Mesendoderm (in vitro differentiated cells): ENCODE measurements at places on chromosomes 16 and 17.
A peak's percentile ranks its signal among the peaks of the same experiment; 100 is the strongest.

GRCh38 chr16:3591436-3591803, 14.2 kb upstream of the NLRC3 start:
- no peak for DNase-seq
- H3K4me3 ChIP-seq: no peak overlapping the region
- no peaks in the 10 kb centered on the region for H3K27me3 ChIP-seq
- no peaks in the 10 kb centered on the region for H3K4me1 ChIP-seq

- DNase-seq: no peak
- H3K4me3 ChIP-seq: no peak overlapping the region
- H3K36me3 ChIP-seq: no peaks in the 10 kb centered on the region
- no peak overlapping the region for H3K27ac ChIP-seq
- H3K4me1 ChIP-seq: no peaks in the 10 kb centered on the region
Measured at GRCh38 chr16:20969386-20969785, 68.8 kb downstream of the LYRM1 start.

DNA sequence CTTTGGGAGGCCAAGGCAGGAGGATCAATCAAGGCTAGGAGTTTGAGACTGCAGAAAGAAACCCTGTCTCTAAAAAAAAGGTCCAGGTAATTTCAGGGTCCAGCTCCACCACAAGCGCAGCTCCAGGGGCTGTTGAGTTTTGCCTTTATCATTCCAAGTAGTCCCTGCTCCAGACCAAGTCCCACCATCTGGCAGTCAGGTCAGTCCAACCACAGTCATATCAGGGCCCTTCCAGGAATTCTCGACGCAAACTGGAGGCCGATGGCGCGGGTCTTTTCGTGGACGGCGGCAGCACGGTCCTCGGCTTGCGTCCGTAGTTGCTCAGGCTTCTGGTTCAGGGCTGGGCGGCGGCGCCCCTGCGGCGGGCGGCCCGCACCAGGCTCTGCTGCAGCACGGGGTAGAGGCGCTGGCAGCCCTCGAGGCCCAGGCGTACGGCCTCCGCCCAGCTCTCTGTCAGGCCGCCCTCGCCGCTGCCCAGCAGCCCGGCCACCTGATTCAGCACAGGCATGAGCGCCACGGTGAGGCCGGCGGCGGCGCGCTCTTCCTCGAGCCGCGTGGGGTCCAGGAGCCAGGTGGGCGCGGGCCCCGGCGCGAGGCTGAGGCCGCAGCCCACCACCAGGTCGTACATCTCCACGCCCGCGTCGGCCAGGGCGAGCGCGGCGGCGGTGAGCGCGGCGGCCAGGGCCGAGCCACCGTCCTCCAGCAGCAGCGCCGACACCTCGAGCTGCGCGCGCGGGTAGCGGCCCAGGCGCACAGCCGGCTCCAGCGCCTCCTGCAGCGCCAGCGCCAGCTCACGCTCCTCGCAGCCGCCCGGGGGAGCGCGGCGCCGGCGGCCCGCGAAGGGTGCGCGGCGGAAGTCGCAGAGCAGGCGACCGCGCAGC, 752 bp downstream of the EXOSC6 start:
- peak overlapping the region; percentile 79 for H3K27ac ChIP-seq
- peaks cover 24% of the 10 kb centered on the region for H3K36me3 ChIP-seq
- no peaks in the 10 kb centered on the region for H3K4me1 ChIP-seq

- H3K27ac ChIP-seq: no peak overlapping the region
- H3K36me3 ChIP-seq: peaks cover 3% of the 10 kb centered on the region
- no peaks in the 10 kb centered on the region for H3K4me1 ChIP-seq
- no peaks in the 10 kb centered on the region for H3K27me3 ChIP-seq
- H3K4me3 ChIP-seq: no peak overlapping the region
Measured at GRCh38 chr17:45262516-45263476, 902 bp upstream of the SPATA32 start.
